Activated T-cell treated with anti-CD3 and anti-CD28 coated beads, Interleukin-2, amount 50 U/mL, for 48 hours (primary cell): ENCODE measurements at places on chromosomes 6 and 20.

DNA sequence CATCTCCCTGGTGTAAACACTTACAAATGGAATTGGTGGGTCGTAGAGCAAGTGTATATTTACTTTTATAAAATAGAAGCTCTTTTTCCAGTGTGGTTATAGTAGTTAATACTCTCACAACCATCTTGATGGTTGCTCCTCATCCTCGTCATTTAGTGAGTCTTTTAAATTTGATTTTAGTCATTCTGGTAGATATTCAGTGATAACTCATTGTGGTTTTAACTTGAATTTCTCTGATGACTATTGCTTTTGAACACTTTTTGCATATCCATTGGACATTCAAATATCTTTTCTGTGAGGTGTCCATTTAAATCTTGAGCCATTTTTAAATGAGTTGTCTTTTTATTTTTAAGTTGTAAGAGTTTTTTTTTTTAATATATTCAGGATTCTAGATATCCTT, 189.2 kb upstream of the PHACTR1 start:
- no peak for DNase-seq

- DNase-seq: no peak
Observed at GRCh38 chr20:45444050-45444449, 25.5 kb upstream of the WFDC2 start.

GRCh38 chr6:54878718-54879117, 32.1 kb downstream of the FAM83B start:
- DNase-seq: no peak

DNA sequence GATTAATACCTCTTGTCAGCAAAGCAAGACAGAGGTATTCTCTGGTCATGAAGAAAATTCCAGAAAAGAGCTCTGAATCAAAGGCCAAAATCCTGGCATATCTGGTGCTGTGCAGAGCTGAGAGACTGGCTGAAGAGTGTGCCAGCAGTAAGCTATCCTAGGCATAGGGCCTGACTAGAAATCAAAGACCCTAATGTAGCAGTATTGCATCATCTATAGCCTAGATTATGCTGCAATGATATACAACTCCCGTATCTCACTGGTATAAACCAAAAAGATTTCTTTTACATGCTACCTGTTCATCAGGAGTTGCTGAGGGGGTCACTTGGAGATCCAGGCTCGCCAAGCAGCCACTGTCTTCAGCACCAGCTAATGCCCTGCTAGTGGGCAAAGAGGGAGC, 30.9 kb upstream of the TRIM39 start:
- DNase-seq: no peak

GRCh38 chr20:39654171-39654570, 692.0 kb downstream of the DHX35 start:
- DNase-seq: no peak

DNA sequence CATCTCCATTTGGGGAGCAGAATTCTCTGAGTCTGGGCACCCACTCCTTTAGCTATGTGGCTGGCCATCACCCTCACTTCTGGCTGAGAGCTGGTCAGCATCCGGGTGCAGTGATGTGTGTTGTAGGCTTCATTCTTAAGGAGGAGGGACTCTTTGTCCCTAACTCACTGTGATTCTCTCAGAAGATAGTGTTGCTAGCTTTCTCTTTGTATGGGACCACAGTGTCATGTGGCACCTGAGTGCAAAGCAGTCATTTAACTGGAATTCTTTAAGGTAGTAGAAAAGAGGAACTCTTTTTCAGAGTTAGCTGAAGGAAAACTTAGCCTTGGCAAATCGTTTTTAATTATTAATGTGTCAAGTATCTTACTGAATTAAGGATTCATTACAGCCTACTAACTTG, 165.9 kb downstream of the JARID2 start:
- DNase-seq: no peak

- DNase-seq: no peak
Observed at GRCh38 chr20:62232194-62232593, 6.1 kb upstream of the OSBPL2 start.
